ENCODE measurements at places on chromosomes 5 and 9. TPM values are rescaled to one million over a fixed set of nuclear protein-coding genes. Genes with fewer than 3 reads are reported as not detected.

DNA sequence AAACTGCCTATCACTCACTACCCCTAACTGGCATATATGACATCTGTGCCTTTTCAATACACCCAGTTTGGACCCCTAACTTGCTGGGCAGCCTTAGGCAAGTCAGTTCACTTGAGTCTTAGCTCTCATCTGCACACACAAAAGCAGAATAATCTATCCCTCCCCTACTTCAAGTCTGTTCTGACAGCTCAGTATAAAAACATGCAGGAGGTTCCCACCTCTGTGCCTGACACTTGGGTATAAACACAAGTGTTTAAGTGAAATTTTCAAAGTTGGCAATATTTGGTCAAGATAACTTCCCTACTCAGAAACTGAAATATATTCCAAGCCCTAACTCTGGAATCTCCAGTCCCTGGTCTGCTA lies 12.6 kb downstream of the HNRNPH1 start:
- no peak overlapping the region for H3K4me3 ChIP-seq
- H3K27ac ChIP-seq, result peak overlapping the region; percentile 23
- no peaks in the 10 kb centered on the region for H3K4me1 ChIP-seq
- H3K36me3 ChIP-seq, result no peaks in the 10 kb centered on the region

GRCh38 chr5:36734422-36734821 lies 128.0 kb downstream of the SLC1A3 start:
- no peaks in the 10 kb centered on the region for H3K36me3 ChIP-seq
- DNase-seq, result no peak
- H3K4me3 ChIP-seq, result no peak overlapping the region
- H3K27me3 ChIP-seq, result no peaks in the 10 kb centered on the region
- H3K4me1 ChIP-seq, result no peaks in the 10 kb centered on the region

GRCh38 chr9:20997503-20998076 lies 33.9 kb downstream of the HACD4 start:
- DNase-seq, result no peak
- H3K4me1 ChIP-seq, result no peaks in the 10 kb centered on the region
- no peaks in the 10 kb centered on the region for H3K27me3 ChIP-seq
- H3K27ac ChIP-seq, result no peak overlapping the region
- peaks cover 5% of the 10 kb centered on the region for H3K36me3 ChIP-seq
- no peak overlapping the region for H3K4me3 ChIP-seq

- H3K4me3 ChIP-seq, result no peak overlapping the region
- H3K27ac ChIP-seq, result no peak overlapping the region
- H3K4me1 ChIP-seq, result no peaks in the 10 kb centered on the region
Measured at GRCh38 chr9:89079391-89079790, 88.1 kb downstream of the S1PR3 start.

DNA sequence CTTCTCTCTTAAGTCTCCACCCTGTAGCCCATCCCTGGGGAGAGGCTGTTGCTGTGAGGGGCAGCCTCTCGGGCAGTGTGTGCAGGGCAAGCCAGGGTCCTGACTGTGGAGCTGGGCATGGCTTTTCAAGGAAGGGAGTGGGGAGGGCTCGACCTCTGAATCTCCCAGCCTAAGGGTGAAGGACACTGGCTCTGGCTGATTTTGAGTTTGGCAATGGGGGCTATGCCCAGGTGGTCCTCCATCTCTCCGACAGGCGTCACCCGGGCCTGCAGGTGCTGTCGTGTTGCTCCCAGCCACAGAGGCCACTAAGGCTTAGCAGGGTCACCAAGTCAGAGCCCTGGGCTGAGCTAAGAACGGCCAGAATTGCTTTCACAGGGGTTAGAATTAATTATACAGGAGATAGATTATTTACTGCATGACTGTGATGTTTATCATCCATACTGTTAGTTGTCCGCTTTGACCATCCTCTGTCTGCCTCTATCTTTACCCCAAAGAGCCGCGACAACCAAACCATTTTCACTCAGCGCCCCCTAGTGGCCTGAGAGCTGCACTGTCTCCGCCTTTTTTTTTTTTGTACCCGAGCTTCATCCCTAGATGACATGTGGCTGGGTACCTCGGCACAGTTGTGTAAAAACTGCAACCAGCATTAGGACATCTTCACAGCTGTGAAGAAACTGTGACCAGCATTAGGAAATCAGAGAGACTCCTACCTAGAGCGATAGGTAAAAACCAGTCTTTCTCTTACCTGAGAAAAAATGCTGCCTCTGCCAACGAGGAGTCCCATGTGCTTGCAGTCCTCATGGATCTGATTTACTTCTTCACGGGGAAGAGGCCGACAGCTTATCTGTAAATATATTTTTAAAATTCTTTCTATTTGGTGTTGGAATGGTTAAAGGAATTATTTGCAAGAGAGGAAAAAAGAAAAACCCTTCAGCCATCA lies 44.5 kb downstream of the AGXT2 start:
- H3K27ac ChIP-seq, result no peak overlapping the region
- no peak overlapping the region for H3K4me3 ChIP-seq
- H3K36me3 ChIP-seq, result no peaks in the 10 kb centered on the region
- H3K27me3 ChIP-seq, result no peaks in the 10 kb centered on the region

GRCh38 chr5:66932457-66932856 lies 264.1 kb downstream of the CD180 start:
- H3K4me1 ChIP-seq, result no peaks in the 10 kb centered on the region
- DNase-seq, result no peak
- H3K36me3 ChIP-seq, result no peaks in the 10 kb centered on the region
- H3K27ac ChIP-seq, result no peak overlapping the region
- no peak overlapping the region for H3K4me3 ChIP-seq

Gene TRPM3
- total RNA-seq, result 0.88 TPM

Gene NDST1
- 74.1 TPM for total RNA-seq

Gene PCDHGA6
- total RNA-seq, result 8.5 TPM

Gene KCNMB1
- 5.1 TPM for total RNA-seq

GRCh38 chr9:131393622-131394463 lies at the start of gene PRRC2B:
TSS of gene PRRC2B (plus strand) at chr9:131394086. CDS start at chr9:131430145, 36,059 bp downstream.
- peak within 1 kb of the TSS; percentile 100 for H3K27ac ChIP-seq
- peaks cover 28% of the 10 kb centered on the region for H3K4me1 ChIP-seq
- H3K27me3 ChIP-seq, result no peaks in the 10 kb centered on the region
- H3K4me3 ChIP-seq, result peak within 1 kb of the TSS; percentile 66
- peak; percentile 87 for DNase-seq

Gene PCDHB14
- total RNA-seq, result 5.9 TPM

DNA sequence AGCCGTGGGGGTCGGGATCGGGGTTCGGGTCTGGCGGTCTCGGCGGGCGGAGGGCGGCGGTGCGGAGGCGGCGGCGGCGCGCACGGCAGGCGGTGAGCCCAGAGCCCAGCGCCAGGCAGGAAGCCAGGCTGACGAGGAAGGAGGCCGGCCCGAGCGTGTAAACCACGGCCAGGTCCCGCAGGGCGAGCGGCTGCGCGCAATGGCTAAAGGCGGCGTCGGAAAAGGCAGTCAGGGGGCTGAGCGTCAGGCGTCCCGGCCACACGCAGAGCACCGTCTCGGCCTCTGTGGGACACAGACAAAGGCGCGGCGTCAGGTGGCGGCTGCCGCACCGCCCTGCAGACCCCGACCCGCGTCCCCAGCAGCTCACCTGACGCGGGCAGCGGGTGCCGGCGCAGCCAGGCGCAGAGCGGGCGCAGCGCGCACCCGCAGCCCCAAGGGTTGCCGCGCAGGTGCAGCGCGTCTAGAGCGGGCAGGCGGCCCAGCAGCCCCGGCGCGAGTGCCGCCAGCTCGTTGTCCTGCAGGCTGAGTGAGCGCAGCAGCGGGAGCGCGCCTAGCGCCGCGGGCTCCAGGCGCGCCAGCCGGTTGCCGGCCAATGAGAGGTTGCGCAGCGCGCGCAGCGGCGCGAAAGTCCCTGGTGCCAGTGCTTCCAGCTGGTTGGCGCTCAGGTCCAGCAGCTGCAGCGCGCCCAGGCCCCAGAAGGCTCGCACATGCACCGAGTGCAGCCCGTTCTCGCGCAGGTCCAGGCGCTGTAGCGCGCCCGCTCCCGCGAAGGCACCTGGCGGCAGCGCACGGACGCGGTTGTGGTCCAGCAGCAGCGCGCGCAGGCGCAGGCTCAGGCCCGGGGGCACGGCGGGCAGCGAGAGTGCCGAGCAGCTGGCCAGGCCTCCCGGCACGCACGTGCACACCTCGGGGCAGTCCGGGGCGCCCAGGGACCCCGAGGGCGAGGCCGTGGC lies 671 bp downstream of the LRRC26 start:
- peaks cover 31% of the 10 kb centered on the region for H3K4me1 ChIP-seq
- H3K27ac ChIP-seq, result peak overlapping the region; percentile 52
- H3K4me3 ChIP-seq, result peak overlapping the region; percentile 72
- peak; percentile 74 for DNase-seq
- H3K27me3 ChIP-seq, result peaks cover 32% of the 10 kb centered on the region

GRCh38 chr5:154345255-154345952 lies 100.4 kb upstream of the SAP30L start:
- H3K36me3 ChIP-seq, result no peaks in the 10 kb centered on the region
- H3K27me3 ChIP-seq, result no peaks in the 10 kb centered on the region
- no peak overlapping the region for H3K27ac ChIP-seq
- H3K4me3 ChIP-seq, result no peak overlapping the region
- DNase-seq, result no peak

DNA sequence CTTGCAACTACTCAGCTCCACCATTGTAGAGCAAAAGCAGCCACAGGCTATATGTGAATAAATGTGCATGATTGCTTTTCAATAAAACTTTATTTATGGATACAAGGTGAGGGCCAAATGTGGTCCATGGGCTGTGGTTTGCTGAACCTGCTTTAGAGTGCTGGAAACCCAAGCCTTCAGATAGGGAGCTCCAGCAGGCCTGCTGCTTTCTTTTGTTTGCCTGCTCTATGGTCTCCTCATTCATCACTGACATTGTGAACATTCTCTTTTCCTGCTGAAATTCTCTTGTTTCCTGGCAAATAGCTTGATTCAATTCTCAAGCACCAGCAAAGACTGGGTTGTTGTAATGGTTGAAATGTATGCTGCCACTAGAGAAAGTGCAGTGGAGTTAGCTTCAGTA lies 26.0 kb downstream of the EGFLAM start:
- H3K4me3 ChIP-seq, result no peak overlapping the region
- H3K27me3 ChIP-seq, result no peaks in the 10 kb centered on the region
- no peaks in the 10 kb centered on the region for H3K36me3 ChIP-seq
- no peak for DNase-seq
- no peak overlapping the region for H3K27ac ChIP-seq

Gene GNAQ
- 39.0 TPM for total RNA-seq

GRCh38 chr9:27073841-27074728 lies 34.9 kb upstream of the TEK start:
- H3K27ac ChIP-seq, result no peak overlapping the region
- H3K4me1 ChIP-seq, result no peaks in the 10 kb centered on the region
- no peaks in the 10 kb centered on the region for H3K36me3 ChIP-seq
- H3K4me3 ChIP-seq, result no peak overlapping the region
- no peak for DNase-seq

DNA sequence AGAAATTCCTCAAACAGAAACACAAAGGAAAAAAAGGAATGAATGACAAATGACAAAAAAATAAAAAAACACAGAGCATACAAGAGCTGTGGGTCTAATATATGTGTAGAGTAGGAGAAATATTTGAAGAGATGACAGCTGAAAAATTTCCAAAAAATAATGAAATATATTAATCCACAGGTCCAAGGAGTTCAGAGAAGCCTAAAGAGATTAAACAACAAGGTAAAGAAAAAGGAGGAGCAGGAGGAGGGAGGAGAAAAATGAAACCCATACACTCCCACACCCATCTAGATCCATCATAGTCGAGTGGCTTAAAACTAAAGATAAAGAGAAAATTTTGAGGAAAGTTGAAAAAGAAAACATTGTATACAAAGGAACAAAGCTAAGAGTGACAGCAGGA lies 182.4 kb upstream of the MAP3K1 start:
- H3K4me3 ChIP-seq, result no peak overlapping the region
- H3K27ac ChIP-seq, result no peak overlapping the region
- H3K36me3 ChIP-seq, result no peaks in the 10 kb centered on the region
- no peaks in the 10 kb centered on the region for H3K27me3 ChIP-seq
- no peak for DNase-seq
- no peaks in the 10 kb centered on the region for H3K4me1 ChIP-seq

DNA sequence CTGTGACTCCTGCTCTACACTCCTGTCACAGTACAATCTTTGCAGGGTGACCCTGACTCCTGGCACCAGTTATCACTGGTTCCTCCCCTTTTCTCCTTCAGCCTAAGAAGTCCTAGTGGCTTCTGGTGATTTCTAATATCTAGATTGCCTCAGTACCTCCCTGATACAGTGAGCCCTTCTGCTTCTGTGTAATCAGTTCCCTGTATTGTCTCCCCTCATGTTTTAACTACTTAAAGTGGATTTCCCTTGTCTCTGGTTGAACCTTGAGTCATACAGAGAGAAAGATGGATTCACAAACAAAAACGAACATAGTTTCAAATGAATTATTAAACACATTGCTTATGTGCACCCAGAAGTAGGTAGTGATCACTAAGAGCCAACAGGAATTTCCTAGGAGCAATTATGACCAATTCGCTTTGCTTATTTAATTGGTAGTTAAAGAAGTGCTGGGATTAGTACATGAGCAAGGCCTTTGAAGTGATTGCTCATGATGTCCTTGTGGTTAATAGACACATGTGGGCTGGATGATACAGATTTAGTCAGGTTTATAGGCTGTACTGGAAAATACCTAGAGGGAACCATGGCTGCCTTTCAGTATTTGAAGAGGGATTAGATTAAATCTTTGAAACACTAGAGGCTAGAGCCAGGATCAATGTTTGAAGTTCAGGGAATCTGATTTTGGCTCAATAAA lies 145.8 kb upstream of the MEF2C start:
- no peaks in the 10 kb centered on the region for H3K4me1 ChIP-seq
- no peaks in the 10 kb centered on the region for H3K27me3 ChIP-seq
- no peak overlapping the region for H3K27ac ChIP-seq
- H3K4me3 ChIP-seq, result no peak overlapping the region
- DNase-seq, result no peak

Gene TLR4
- total RNA-seq, result 23.0 TPM

GRCh38 chr9:123266655-123267399 lies 1.6 kb downstream of the STRBP start:
- H3K4me3 ChIP-seq, result peak overlapping the region; percentile 78
- no peaks in the 10 kb centered on the region for H3K36me3 ChIP-seq
- no peaks in the 10 kb centered on the region for H3K4me1 ChIP-seq
- H3K27ac ChIP-seq, result no peak overlapping the region
- no peaks in the 10 kb centered on the region for H3K27me3 ChIP-seq

Gene PCAT7
- total RNA-seq, result not detected

- no peak overlapping the region for H3K27ac ChIP-seq
- no peaks in the 10 kb centered on the region for H3K4me1 ChIP-seq
- no peak overlapping the region for H3K4me3 ChIP-seq
- no peaks in the 10 kb centered on the region for H3K36me3 ChIP-seq
Measured at GRCh38 chr9:20405616-20406015, 216.7 kb downstream of the MLLT3 start.

Gene ROR2
- 10.2 TPM for total RNA-seq

Gene PCDHGB1
- 2.7 TPM for total RNA-seq

DNA sequence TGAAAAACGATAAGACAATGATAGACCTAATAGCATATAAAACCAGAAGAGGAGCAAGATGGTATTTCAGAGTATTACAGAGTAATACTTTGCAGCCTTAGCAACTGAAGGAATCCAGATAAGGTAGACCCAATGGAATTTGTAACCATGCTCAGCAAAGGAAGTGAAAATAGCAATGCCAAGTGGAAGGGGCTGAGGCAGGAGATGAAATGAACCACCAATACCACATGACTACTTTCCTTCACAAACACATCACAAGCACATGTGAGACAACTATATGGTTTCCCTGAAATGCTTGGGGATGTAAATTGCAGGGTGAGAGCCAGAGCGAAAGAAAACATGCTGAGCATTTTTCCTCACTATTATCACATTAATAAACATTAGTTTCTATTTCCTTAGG lies 79.8 kb upstream of the MELK start:
- no peak overlapping the region for H3K27ac ChIP-seq
- H3K4me3 ChIP-seq, result no peak overlapping the region
- no peaks in the 10 kb centered on the region for H3K27me3 ChIP-seq
- DNase-seq, result no peak
